ENCODE measurements at places on chromosomes 11 and 22. TPM values are rescaled to one million over a fixed set of nuclear protein-coding genes. Genes with fewer than 3 reads are reported as not detected.
A peak's percentile ranks its signal among the peaks of the same experiment; 100 is the strongest.

Gene SLC5A1
- total RNA-seq, result not detected

Gene MMP8
- not detected for total RNA-seq

Gene DAGLA
- 0.07 TPM for total RNA-seq

- DNase-seq, result no peak
- H3K4me1 ChIP-seq, result peaks cover 58% of the 10 kb centered on the region
- no peak overlapping the region for H3K4me3 ChIP-seq
- H3K27ac ChIP-seq, result no peak overlapping the region
- peaks cover 98% of the 10 kb centered on the region for H3K36me3 ChIP-seq
Measured at GRCh38 chr11:2950825-2951224, 21.6 kb upstream of the PHLDA2 start.

- H3K27me3 ChIP-seq, result no peaks in the 10 kb centered on the region
- no peak overlapping the region for H3K4me3 ChIP-seq
- no peak overlapping the region for H3K27ac ChIP-seq
- H3K4me1 ChIP-seq, result peaks cover 6% of the 10 kb centered on the region
- DNase-seq, result no peak
Measured at GRCh38 chr11:122394313-122394712, 261.2 kb upstream of the UBASH3B start.

DNA sequence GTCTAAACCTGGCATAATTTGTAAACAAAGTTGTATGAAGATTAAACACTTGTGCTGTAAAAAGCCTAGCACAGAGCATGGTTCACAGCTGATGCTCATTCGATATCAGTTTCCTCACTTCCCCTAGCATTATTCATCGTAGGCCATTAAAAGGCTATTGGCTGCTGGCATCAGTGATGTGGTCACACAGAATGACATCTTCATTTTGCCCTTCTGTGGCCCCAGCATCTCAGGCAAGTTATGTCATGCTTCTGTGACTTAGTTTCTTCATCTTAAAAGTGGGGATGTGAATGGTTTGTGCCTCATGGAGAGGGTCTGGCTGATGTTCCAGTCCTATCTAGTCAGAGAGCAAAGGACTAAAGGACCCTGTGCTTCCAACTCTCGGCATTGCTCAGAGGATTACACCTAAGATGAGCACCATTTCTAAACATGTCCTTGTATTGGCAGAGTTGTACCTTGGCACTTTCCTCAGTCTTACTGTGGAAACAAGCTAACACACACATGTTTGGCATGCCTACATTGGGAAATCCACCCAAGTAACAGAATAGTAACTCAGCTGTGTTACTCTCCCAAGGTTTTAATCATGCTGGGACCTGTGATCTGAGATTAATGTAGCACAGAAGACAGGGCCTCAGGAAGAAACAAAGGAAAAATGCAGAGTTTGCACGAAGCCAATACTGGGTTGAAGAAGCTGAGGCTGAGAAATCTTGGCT, 83.5 kb upstream of the OR9Q1 start:
- H3K36me3 ChIP-seq, result no peaks in the 10 kb centered on the region
- no peak overlapping the region for H3K4me3 ChIP-seq
- no peaks in the 10 kb centered on the region for H3K27me3 ChIP-seq
- DNase-seq, result no peak
- no peak overlapping the region for H3K27ac ChIP-seq

- no peaks in the 10 kb centered on the region for H3K4me1 ChIP-seq
- H3K27me3 ChIP-seq, result no peaks in the 10 kb centered on the region
Measured at GRCh38 chr22:33270596-33270995, 212.4 kb upstream of the SYN3 start.

DNA sequence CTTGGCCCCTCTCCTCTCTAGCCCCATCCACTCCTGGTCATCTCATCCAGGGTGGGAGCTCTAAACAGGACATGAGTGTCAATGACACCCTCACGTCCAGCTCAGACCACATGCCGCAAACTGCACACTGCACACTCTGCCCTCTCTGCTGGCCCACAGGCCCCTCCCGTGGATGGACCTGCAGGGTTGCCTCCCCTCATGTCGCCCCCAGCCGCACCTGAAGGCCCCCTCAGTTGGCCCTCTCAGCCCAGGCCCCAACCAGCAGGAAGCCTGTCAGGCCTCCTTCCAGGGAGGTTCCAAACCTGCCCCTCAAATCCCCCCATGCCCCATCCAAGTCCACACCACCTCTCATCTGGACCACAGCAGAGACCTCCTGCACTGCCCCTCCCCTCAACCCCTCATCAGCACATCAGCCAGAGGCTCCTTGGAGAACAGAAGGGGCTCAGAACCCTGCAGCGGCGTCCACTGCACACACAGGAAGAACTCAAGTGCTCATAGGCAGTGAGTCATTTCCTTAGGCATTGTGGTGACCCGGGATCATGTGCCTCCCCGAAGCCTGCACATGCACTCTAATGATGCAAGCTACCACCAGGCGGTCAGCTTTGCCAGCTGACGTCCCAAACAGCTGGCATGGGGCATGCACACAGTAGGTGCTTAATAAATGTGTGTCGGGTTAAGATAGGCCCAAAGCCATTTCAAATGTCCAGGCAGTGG, 12.9 kb upstream of the CDKN1C start:
- H3K27ac ChIP-seq, result peak overlapping the region; percentile 93
- H3K4me1 ChIP-seq, result peaks cover 30% of the 10 kb centered on the region
- H3K4me3 ChIP-seq, result peak overlapping the region; percentile 78
- peak; percentile 56 for DNase-seq

- no peak for DNase-seq
- peaks cover 83% of the 10 kb centered on the region for H3K36me3 ChIP-seq
- no peak overlapping the region for H3K4me3 ChIP-seq
- no peak overlapping the region for H3K27ac ChIP-seq
- no peaks in the 10 kb centered on the region for H3K27me3 ChIP-seq
- H3K4me1 ChIP-seq, result peaks cover 28% of the 10 kb centered on the region
Measured at GRCh38 chr22:30941363-30941740, 27.2 kb downstream of the MORC2 start.

DNA sequence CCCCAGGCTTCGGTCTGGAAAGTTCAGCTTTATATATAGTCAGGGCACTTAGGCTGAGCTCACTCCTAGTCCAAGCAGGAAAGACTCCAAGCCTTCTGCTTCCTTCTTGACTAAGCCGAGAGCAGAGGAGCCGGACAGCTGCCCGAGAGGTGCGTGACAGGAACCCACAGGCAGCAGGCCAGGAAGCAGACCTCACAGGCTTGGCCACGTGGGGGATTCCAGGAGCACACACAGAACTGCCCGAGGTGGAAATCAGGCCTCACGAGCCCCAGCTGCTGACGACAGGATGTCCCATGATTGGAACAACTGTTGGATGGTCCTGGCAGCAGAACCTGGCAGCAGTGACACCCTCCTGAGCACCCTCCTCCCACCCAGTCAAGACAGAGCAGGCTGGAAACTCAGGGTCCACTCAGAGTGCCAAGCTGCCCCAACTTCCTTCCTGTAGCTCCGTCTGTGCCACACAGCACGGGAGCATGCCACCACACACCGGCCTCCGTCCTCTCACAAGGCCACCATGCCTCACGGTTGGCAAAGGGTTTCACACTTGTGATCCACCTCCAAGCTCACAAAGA, 5.4 kb downstream of the PLA2G6 start:
- H3K36me3 ChIP-seq, result peaks cover 3% of the 10 kb centered on the region
- H3K27ac ChIP-seq, result peak overlapping the region; percentile 65
- no peaks in the 10 kb centered on the region for H3K27me3 ChIP-seq
- no peak overlapping the region for H3K4me3 ChIP-seq
- H3K4me1 ChIP-seq, result peaks cover 36% of the 10 kb centered on the region
- no peak for DNase-seq

DNA sequence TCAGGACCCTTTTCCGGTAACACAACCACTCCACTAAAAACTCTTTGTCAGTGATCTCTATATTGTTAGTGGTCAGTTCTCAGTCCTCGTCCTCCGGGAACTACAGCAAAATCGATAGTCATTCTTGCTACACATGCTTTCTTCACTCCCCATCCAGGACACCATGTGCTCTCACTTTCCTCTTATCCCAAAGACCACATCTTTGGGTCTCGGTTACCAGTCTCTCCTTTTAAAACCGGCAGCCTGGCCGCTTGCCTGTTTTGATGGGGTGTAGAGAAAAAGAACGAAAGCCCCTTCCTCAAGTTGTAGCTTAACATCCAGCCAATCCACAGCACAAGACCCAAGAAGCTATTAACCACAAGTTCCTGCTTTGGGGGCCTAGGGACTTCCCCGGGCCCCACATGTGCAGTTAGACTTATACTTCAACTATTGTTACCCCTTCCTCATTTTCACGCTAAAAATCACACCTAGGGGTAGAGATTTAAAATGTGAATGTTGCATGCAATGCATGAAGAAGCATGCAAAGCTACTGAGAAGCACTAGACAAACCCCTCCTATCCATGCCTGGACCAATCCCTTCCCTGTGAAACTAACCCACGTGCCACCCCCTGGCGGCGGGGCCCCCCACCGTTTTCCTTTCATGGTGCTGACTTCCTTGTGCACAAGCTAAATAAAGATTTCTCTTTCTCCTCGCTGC, 1.5 kb upstream of the TOLLIP start:
- peak overlapping the region; percentile 77 for H3K27ac ChIP-seq
- peaks cover 25% of the 10 kb centered on the region for H3K4me1 ChIP-seq
- peaks cover 22% of the 10 kb centered on the region for H3K27me3 ChIP-seq
- peak overlapping the region; percentile 78 for H3K4me3 ChIP-seq

DNA sequence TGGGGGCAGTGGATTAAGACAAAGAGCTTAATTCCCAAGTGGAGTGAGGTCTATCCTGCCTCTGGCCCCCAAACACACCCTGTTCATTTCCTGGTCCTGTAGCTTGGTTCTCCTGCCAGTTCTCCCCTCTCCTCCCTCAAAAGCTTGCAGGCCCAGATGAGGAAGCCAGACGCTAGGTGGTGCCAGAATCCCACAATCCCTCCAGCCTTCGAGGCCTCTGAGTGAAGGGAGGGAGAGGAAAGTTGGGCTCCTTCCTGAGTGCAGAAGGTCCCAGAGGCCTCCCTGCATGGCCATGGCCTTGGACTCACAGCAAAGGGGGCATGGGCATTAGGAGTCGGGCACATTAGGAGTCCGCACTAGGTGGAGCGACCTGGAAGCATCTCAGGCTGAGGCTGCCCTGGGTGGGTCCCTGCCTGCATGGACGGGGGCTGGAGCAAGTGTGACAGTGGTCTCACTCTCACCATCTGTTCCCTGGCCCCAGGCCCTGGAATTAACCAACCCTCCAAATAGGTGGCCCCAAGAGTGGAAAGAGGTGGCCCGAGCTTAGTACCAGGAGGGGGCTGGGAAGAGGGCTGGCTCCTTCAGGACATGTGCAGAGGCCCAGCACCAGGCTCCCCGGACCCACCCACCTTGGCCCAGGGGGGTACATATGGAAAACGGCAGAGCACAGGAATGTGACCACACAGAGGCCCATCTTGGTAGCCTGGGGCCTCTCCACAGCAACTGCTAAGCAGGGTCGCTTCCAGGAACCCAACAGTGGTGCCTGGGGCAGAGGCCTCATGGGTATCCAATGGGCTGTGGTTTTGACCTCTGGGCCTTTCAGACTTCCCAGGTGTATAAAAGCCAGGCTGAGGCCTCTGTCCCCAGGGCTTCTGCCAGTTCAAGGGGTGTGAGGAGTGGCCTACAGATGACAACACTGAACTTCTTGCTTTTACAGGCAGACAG, 5.2 kb downstream of the FXYD2 start:
- peaks cover 57% of the 10 kb centered on the region for H3K4me1 ChIP-seq
- H3K4me3 ChIP-seq, result no peak overlapping the region
- H3K36me3 ChIP-seq, result no peaks in the 10 kb centered on the region
- H3K27me3 ChIP-seq, result no peaks in the 10 kb centered on the region
- no peak for DNase-seq

GRCh38 chr11:92632495-92632894, 337.0 kb upstream of the MTNR1B start:
- DNase-seq, result no peak
- no peak overlapping the region for H3K27ac ChIP-seq
- no peaks in the 10 kb centered on the region for H3K36me3 ChIP-seq
- no peak overlapping the region for H3K4me3 ChIP-seq
- peaks cover 10% of the 10 kb centered on the region for H3K4me1 ChIP-seq
- no peaks in the 10 kb centered on the region for H3K27me3 ChIP-seq

GRCh38 chr11:47326198-47326597, 26.3 kb downstream of the MYBPC3 start:
- H3K27ac ChIP-seq, result no peak overlapping the region
- no peak for DNase-seq
- no peaks in the 10 kb centered on the region for H3K4me1 ChIP-seq

DNA sequence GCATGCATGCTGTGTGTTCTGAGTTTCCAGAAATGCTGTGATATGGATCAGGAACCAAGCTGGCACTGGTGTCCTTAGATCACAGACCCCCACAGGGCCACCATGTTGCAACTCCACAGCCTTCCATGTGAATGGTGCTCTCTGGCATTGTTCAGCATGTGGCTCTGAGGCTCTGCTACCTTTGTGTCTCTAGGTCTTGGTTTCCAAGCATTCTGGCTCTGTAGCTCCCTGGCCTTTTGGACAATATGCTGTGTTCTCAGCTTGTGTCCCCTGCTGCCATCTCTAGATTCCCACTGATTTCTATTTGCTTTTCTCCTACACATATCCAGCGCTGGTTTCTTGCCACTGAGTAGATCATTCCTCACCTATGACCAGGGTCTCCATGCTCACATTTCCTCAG, 3.9 kb downstream of the SPTBN2 start:
- no peak overlapping the region for H3K4me3 ChIP-seq
- peaks cover 4% of the 10 kb centered on the region for H3K36me3 ChIP-seq
- H3K27ac ChIP-seq, result no peak overlapping the region
- H3K4me1 ChIP-seq, result peaks cover 12% of the 10 kb centered on the region
- peaks cover 48% of the 10 kb centered on the region for H3K27me3 ChIP-seq

DNA sequence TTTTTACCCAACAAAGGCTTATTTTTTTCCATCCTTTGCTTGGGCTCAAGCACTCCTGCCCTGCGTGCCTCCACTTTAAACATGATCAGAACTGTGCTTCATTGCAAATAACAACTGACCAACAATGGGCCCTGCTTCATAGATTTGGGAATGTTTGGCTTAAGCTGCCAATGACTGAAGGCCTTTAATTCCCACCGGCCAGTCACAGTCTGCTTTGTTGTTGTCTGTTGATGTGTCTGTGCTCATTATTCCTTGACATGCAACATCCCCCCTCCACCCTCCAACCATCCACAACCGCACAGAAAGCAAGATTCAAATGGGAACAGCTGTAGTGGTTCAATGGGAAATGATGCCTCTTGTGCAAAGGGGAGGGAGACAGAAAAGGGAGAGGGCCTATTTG, 23.0 kb downstream of the PAX6 start:
- H3K4me1 ChIP-seq, result no peaks in the 10 kb centered on the region
- H3K27ac ChIP-seq, result no peak overlapping the region
- no peaks in the 10 kb centered on the region for H3K36me3 ChIP-seq
- peaks cover 9% of the 10 kb centered on the region for H3K27me3 ChIP-seq

GRCh38 chr22:29985912-29986311, 94.4 kb upstream of the HORMAD2 start:
- H3K27ac ChIP-seq, result no peak overlapping the region
- H3K27me3 ChIP-seq, result no peaks in the 10 kb centered on the region
- peaks cover 23% of the 10 kb centered on the region for H3K36me3 ChIP-seq
- no peak overlapping the region for H3K4me3 ChIP-seq
- no peak for DNase-seq
- H3K4me1 ChIP-seq, result peaks cover 8% of the 10 kb centered on the region
